ENCODE measurements at places on chromosomes 3 and 15. TPM values are rescaled to one million over a fixed set of nuclear protein-coding genes. Genes with fewer than 3 reads are reported as not detected.
A peak's percentile ranks its signal among the peaks of the same experiment; 100 is the strongest.

C3orf85 gene
- total RNA-seq: not detected

CRABP1 gene
- not detected for total RNA-seq

CMC1 gene
- total RNA-seq: 2.8 TPM

CACNA1D gene
- under 0.01 TPM for total RNA-seq

CDAN1 gene
- total RNA-seq: 4.7 TPM

HYAL3 gene
- 2.2 TPM for total RNA-seq

TERC gene
- 57.0 TPM for total RNA-seq

GJD2 gene
- not detected for total RNA-seq

SLC28A2 gene
- not detected for total RNA-seq

ZDHHC19 gene
- not detected for total RNA-seq

TP63 gene
- not detected for total RNA-seq

DNA sequence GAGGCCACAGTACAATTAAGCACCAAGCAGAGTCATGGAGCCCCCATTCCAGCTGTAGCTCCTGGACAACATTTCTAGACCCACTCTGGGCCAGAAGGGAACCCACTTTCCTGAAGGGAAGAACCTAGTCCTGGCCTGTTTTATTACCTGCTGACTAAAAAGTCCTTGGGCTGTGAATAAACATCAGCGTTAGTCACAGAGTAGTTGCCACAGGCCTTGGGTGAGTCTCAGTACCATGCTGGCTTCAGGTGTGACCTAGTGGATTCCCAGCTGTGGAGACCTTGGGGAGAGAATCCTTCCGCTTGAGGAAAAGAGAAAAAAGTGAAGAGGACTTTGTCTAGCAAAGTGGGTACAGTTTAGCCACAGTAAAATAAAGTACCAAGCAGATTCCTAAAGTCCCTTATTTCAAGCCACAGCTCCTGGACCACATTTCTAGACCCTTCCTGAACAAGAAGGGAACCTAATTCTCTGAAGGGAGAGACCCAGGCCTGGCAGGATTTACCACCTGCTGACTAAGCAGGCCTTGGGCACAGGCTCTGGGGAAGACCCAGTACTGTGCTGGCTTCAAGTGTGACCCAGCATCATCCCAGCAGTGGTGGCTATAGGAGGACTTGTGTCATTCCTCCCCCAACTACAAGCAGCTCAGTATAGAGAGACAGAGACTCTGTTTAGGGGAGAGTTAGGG lies 118.3 kb upstream of the KCNH8 start:
- no peaks in the 10 kb centered on the region for H3K4me1 ChIP-seq
- no peak for DNase-seq
- H3K27me3 ChIP-seq: no peaks in the 10 kb centered on the region
- H3K27ac ChIP-seq: no peak overlapping the region
- H3K4me3 ChIP-seq: no peak overlapping the region

- no peaks in the 10 kb centered on the region for H3K27me3 ChIP-seq
- no peak overlapping the region for H3K4me3 ChIP-seq
- no peak overlapping the region for H3K27ac ChIP-seq
- H3K4me1 ChIP-seq: peaks cover 6% of the 10 kb centered on the region
Measured at GRCh38 chr3:11224870-11225229, 47.3 kb upstream of the ATG7 start.

DNA sequence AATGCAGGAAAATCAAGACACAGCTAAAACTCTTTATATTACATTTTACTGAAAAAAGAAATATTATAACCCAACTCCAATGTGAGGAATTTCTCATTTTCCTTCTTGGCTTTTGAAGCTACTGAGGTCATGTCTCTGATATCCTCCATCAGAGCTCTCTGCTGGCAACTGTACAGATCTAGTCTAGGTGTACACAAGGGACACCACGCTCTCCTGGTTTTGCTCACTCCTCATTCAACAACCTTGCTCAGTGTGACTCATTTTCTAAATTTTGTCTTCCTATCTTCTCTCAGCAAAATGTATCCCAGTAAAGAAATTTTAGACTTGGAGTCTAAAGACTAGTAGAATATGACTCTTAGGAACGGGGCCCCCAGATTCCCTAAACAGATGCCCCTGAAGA lies 144.3 kb downstream of the KCNMB2 start:
- H3K27me3 ChIP-seq: peaks cover 3% of the 10 kb centered on the region
- H3K36me3 ChIP-seq: no peaks in the 10 kb centered on the region

DNA sequence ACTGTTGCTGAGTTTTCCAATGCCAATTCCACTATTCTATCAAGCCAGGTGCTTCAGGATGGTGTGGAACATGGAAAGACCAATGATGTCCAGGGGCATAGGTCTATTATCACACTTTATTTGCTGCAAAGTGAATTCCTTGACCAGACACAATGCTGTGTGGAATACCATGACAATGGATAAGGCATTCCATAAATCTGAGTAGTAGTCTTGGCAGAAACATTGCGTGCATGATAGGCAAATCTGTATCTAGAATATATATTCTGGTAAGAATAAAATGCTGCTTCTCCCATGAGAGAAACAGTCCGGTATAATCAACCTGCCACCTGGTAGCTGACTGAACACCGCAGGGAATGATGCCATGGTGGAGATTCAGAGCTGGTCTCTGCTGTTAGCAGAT lies 70.0 kb upstream of the ALDH1A3 start:
- no peak overlapping the region for H3K4me3 ChIP-seq
- no peaks in the 10 kb centered on the region for H3K27me3 ChIP-seq
- DNase-seq: peak; percentile 15
- no peaks in the 10 kb centered on the region for H3K36me3 ChIP-seq
- no peaks in the 10 kb centered on the region for H3K4me1 ChIP-seq

DNA sequence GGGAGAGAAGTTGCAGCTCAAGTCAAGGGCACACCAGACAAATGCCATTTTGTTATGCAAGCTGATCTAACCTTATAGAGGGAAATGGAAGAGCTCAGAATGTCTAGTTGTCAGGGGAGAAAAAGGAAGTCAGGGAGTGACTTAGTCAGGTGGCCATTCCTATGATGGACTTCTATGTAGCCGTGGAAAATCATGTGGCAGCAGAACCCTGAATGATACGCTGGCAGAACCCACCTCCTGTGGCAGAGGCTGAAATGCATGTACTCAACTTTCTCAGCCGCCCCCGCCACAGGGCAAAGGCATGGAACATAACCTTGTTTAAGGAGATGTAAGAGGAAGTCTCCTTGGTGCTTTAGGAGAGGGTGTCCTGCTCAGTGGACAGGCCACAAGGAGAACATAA lies 37.7 kb upstream of the PARL start:
- no peaks in the 10 kb centered on the region for H3K27me3 ChIP-seq
- DNase-seq: no peak
- no peak overlapping the region for H3K4me3 ChIP-seq
- peaks cover 7% of the 10 kb centered on the region for H3K4me1 ChIP-seq
- peaks cover 30% of the 10 kb centered on the region for H3K36me3 ChIP-seq
- H3K27ac ChIP-seq: no peak overlapping the region

GRCh38 chr3:30664459-30664858 lies 58.1 kb downstream of the TGFBR2 start:
- peaks cover 9% of the 10 kb centered on the region for H3K36me3 ChIP-seq
- no peaks in the 10 kb centered on the region for H3K27me3 ChIP-seq
- no peak for DNase-seq
- no peak overlapping the region for H3K27ac ChIP-seq
- H3K4me3 ChIP-seq: no peak overlapping the region

GRCh38 chr15:36898536-36899126 lies 201.7 kb downstream of the MEIS2 start:
- H3K27me3 ChIP-seq: no peaks in the 10 kb centered on the region
- DNase-seq: no peak
- H3K4me3 ChIP-seq: no peak overlapping the region

GRCh38 chr15:38490242-38490922 lies 36.5 kb downstream of the FAM98B start:
- H3K27ac ChIP-seq: peak overlapping the region; percentile 93
- H3K27me3 ChIP-seq: no peaks in the 10 kb centered on the region
- DNase-seq: peak; percentile 87
- H3K4me1 ChIP-seq: peaks cover 12% of the 10 kb centered on the region
- H3K36me3 ChIP-seq: no peaks in the 10 kb centered on the region
- no peak overlapping the region for H3K4me3 ChIP-seq

GRCh38 chr15:47326410-47327333 lies 390.6 kb upstream of the SEMA6D start:
- H3K27me3 ChIP-seq: no peaks in the 10 kb centered on the region
- no peak for DNase-seq
- no peaks in the 10 kb centered on the region for H3K36me3 ChIP-seq
- H3K4me1 ChIP-seq: no peaks in the 10 kb centered on the region

- no peaks in the 10 kb centered on the region for H3K4me1 ChIP-seq
- DNase-seq: no peak
- H3K36me3 ChIP-seq: no peaks in the 10 kb centered on the region
- no peak overlapping the region for H3K4me3 ChIP-seq
- H3K27ac ChIP-seq: no peak overlapping the region
Measured at GRCh38 chr15:73130830-73131229, 78.6 kb downstream of the NEO1 start.

GRCh38 chr3:190064112-190064511 lies 56.6 kb downstream of the P3H2 start:
- H3K4me1 ChIP-seq: peaks cover 18% of the 10 kb centered on the region
- peak; percentile 95 for DNase-seq
- H3K36me3 ChIP-seq: no peaks in the 10 kb centered on the region
- no peaks in the 10 kb centered on the region for H3K27me3 ChIP-seq
- H3K27ac ChIP-seq: peak overlapping the region; percentile 78
- H3K4me3 ChIP-seq: no peak overlapping the region

- DNase-seq: peak; percentile 15
- no peaks in the 10 kb centered on the region for H3K27me3 ChIP-seq
Measured at GRCh38 chr3:154243353-154243752, 80.9 kb downstream of the DHX36 start.

GRCh38 chr3:122942937-122943827 lies 84.4 kb downstream of the SEMA5B start:
- H3K4me1 ChIP-seq: peaks cover 1% of the 10 kb centered on the region
- peaks cover 47% of the 10 kb centered on the region for H3K27me3 ChIP-seq
- no peak overlapping the region for H3K27ac ChIP-seq
- H3K36me3 ChIP-seq: no peaks in the 10 kb centered on the region

- no peak overlapping the region for H3K27ac ChIP-seq
- peaks cover 20% of the 10 kb centered on the region for H3K4me1 ChIP-seq
- no peaks in the 10 kb centered on the region for H3K36me3 ChIP-seq
- no peaks in the 10 kb centered on the region for H3K27me3 ChIP-seq
- peak; percentile 98 for DNase-seq
Measured at GRCh38 chr3:192901435-192901834, 16.2 kb downstream of the MB21D2 start.

DNA sequence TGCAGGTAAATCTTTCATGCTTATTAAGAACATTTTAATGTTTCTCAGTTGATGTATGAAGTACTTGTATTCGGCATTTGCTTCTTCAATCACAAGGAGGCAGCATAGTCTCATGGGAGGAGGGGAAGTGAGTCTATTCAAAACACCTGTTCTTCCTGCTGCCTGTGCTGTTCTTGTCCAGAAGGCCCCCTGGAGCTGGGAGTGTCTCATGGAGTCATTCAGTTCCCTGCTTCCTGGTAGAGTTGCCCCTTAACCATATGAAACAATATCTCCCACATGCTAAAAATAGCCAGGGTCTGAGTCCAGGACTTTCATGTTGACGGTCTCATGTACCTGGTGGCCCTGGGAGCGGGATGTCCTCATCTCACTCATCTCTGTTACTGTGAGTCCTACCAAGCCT lies 15.5 kb upstream of the PPP1R2 start:
- peaks cover 30% of the 10 kb centered on the region for H3K27me3 ChIP-seq
- no peaks in the 10 kb centered on the region for H3K4me1 ChIP-seq
- peak; percentile 21 for DNase-seq
- no peak overlapping the region for H3K4me3 ChIP-seq
- no peak overlapping the region for H3K27ac ChIP-seq
- H3K36me3 ChIP-seq: no peaks in the 10 kb centered on the region

GRCh38 chr3:116426036-116426435 lies 19.3 kb downstream of the LSAMP start:
- no peak for DNase-seq
- no peaks in the 10 kb centered on the region for H3K36me3 ChIP-seq
- H3K27ac ChIP-seq: no peak overlapping the region
- H3K4me1 ChIP-seq: no peaks in the 10 kb centered on the region
- H3K27me3 ChIP-seq: no peaks in the 10 kb centered on the region
- no peak overlapping the region for H3K4me3 ChIP-seq

- no peaks in the 10 kb centered on the region for H3K36me3 ChIP-seq
- H3K4me1 ChIP-seq: no peaks in the 10 kb centered on the region
- H3K4me3 ChIP-seq: no peak overlapping the region
- peak; percentile 3 for DNase-seq
Measured at GRCh38 chr3:115549071-115549470, 74.2 kb upstream of the GAP43 start.

- H3K36me3 ChIP-seq: no peaks in the 10 kb centered on the region
- peaks cover 61% of the 10 kb centered on the region for H3K27me3 ChIP-seq
- H3K27ac ChIP-seq: no peak overlapping the region
- DNase-seq: peak; percentile 54
- peaks cover 2% of the 10 kb centered on the region for H3K4me1 ChIP-seq
Measured at GRCh38 chr15:70528270-70528706, 235.1 kb downstream of the UACA start.

- H3K27ac ChIP-seq: no peak overlapping the region
- H3K27me3 ChIP-seq: no peaks in the 10 kb centered on the region
- H3K4me3 ChIP-seq: no peak overlapping the region
- H3K36me3 ChIP-seq: no peaks in the 10 kb centered on the region
- no peak for DNase-seq
- H3K4me1 ChIP-seq: no peaks in the 10 kb centered on the region
Measured at GRCh38 chr15:87826119-87826747, 430.3 kb downstream of the NTRK3 start.

GRCh38 chr15:45871121-45871855 lies 236.5 kb downstream of the SQOR start:
- DNase-seq: no peak
- no peak overlapping the region for H3K27ac ChIP-seq
- no peaks in the 10 kb centered on the region for H3K4me1 ChIP-seq
- H3K27me3 ChIP-seq: no peaks in the 10 kb centered on the region

DNA sequence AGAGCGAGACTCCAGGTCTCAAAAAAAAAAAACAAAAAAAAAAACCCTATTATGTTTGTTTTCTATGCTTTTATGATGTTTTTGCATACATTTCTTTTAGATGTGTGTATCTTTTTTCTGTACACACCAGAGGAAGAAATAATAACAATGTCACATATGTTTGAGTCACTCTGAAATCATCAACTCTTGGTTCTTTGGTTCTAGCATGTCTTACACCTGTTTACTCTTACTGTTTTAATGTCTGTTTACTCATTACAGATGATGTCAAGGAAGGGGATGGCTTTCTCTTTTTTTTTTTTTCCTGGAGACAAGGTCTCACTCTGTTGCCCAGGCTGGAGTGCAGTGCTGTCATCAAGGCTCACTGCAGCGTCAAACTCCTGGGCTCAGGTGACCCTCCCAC lies 24.1 kb downstream of the RHOA start:
- peak; percentile 69 for DNase-seq
- no peaks in the 10 kb centered on the region for H3K27me3 ChIP-seq
- no peak overlapping the region for H3K27ac ChIP-seq
- peaks cover 10% of the 10 kb centered on the region for H3K4me1 ChIP-seq
- no peak overlapping the region for H3K4me3 ChIP-seq

DNA sequence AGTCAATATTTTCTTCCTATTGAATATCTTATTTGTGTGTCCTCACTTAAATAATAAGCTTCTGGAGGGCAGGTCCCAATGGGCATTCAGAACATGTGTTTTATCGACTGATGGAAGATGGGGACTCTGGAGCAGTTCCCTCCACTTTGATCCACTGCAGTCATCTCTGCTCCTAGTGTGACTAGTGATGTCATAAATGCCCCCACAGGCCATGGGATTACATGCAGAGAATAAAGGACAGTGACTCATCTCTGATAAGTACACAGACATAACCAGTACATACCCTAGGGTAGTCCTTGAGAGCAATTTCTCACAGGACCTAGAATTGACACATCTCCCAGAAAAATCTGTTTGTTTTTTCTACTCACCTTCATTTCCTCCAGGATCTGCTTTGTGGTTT lies 49.4 kb upstream of the FMN1 start:
- H3K36me3 ChIP-seq: no peaks in the 10 kb centered on the region
- H3K4me3 ChIP-seq: no peak overlapping the region
- peaks cover 13% of the 10 kb centered on the region for H3K27me3 ChIP-seq
- H3K4me1 ChIP-seq: no peaks in the 10 kb centered on the region
- peak; percentile 44 for DNase-seq
- no peak overlapping the region for H3K27ac ChIP-seq
